ENCODE measurements at places on chromosomes 3 and 15.

DNA sequence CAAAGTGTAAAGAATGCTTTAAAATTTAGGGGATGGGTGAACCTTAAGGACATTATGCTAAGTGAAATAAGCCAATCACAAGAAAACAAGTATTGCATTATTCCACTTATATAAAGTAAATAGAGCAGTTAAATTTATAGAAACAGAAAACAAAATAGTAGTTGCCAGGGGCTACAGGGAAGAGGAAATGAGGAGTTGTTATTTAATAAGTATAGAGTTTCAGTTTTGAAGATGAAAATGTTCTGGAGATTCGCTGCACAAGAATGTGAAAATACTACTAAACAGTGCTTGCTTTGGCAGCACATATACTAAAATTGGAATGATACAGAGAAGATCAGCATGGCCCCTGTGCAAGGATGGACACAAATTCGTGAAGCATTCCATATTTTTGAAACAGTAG is 32.0 kb downstream of the DNAH12 start:
- no peak for DNase-seq

- no peak for DNase-seq
These were observed 3.9 kb upstream of the SENP2 start for GRCh38 chr3:185582236-185582635.

GRCh38 chr3:152968388-152969024 is 133.6 kb downstream of the P2RY1 start:
- DNase-seq: no peak

DNA sequence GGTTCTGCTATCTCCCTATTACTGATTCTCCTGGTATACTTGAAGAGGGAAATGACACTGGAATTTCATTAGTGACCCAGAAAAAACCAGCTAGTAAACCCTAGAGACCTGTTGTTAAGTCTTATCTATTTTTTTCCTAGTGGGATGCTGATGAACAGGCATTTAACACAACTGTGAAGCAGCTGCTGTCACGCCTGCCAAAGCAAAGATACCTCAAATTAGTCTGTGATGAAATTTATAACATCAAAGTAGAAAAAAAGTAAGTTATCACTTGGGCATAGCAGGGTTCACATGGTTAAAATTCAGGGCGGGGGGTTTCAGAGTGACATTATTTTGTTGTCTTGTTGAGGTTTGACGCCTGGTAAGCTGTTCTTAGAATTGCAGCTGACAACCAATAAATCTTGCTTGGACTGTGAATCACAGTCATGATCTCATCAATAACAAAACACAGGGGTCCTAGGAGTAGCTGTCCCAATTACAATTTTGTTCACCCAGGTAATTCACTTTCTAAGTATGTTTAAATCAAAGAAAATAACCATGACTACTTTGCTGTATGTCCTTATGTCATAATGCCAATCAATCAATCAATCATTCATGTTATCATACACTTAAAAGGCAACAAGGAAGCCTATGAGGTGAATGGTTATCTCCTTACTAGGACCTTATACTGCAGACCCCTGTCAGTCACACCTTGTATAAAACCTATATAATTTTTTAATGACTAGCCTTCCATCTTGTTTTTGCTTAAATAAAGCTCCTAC is 4.6 kb downstream of the SRP14 start:
- DNase-seq: no peak

DNA sequence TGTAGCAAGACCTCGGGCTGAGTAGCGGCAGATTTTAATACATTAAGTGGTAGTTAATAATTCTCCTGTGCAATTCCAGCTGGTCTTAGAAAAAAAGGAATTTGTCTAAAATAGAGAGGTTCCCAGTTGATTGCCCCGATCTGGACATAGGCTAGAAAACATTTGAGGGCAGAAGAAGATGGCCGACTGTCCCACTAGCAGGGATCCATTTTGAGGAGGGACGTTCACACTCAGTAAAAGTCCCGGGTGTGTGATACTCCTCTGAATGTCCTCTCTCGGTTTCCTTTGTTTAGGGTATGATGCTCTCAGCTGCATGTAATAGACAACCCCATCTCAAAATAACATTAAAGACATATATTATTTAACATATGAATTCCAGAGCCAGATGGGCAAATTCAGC is 77.9 kb upstream of the OXTR start:
- no peak for DNase-seq

- no peak for DNase-seq
These were observed 152.6 kb downstream of the PDZRN3 start for GRCh38 chr3:73471986-73472787.

DNA sequence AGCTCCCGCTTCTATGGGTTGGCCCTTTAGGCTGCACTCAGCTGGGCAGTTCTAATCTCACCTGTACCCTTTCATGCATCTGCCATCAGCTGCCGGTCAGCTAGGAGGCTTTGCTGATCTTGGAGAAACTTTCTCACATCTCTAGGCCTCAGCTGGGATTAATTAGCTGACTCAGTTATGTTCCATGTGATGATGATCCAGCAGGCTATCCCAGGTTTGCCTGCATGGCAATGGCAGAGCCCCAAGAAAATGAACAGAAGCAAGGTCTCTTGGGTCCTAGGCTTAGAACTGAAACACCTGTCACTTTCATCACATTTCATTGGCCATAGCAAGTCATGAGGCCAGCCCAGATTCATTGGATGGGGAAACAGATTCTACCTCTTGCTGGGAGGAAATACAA is 304.6 kb upstream of the TBC1D5 start:
- DNase-seq: no peak
